Stomach (tissue), 19 donors: ENCODE measurements at places on chromosomes 4 and X. TPM values are rescaled to one million over a fixed set of nuclear protein-coding genes. Genes with fewer than 3 reads are reported as not detected.

Gene EDA
- total RNA-seq = 4.8 TPM

Gene ADH4
- not detected for total RNA-seq

Gene SEC24B
- 16.1 TPM for total RNA-seq

DNA sequence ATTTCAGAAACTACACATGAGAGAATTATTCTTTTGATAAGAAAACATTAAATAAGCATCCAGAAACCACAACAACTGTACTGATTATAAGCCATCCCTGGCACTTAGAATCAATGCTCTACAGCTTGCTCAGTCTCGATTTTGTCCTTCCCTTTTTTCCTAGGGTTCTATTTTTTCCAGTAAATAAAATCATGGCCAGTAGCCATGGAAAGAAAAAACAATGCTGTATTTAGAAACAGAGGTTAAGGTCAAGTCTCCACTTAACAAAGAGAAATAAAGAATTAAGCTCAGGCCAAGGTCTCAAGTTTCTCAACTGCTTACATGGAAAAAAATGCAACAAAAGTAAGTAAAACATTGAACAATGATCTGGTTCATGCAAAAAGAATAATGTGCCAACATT is 38.7 kb upstream of the GRID2 start:
- peak; percentile 7 for DNase-seq

- DNase-seq = peak; percentile 69
Observed at GRCh38 chrX:119753639-119754257, 4.6 kb upstream of the SOWAHD start.

GRCh38 chr4:158015241-158015640 is 157.6 kb downstream of the GASK1B start:
- DNase-seq = peak; percentile 13

DNA sequence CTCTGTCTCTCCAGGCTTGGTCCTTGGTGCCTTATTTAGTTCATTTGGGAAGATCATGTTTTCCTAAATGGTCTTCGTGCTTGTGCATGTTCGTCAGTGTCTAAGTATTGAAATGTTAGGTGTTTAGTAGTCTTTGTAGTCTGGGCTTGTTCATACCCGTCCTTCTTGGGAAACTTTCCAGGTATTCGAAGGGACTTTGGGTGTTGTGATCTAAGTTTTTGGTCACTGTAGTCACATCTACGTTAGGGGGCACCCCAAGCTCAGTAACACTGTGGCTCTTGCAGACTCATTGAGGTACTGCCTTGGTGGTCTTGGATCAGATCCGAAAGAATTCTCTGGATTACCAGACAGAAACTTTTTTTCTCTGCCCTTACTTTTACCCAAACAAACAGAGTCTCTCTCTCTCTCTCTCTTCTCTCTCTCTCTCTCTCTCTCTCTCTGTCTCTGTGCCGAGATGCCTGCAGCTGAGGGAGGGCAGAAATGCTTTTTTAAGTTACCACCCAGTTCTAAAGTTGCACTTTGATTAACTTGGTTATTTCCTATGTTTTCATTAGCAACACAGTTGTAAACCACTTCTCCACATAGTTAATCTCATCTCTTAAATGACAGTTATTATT is 67.6 kb upstream of the SLC7A3 start:
- DNase-seq = peak; percentile 77

DNA sequence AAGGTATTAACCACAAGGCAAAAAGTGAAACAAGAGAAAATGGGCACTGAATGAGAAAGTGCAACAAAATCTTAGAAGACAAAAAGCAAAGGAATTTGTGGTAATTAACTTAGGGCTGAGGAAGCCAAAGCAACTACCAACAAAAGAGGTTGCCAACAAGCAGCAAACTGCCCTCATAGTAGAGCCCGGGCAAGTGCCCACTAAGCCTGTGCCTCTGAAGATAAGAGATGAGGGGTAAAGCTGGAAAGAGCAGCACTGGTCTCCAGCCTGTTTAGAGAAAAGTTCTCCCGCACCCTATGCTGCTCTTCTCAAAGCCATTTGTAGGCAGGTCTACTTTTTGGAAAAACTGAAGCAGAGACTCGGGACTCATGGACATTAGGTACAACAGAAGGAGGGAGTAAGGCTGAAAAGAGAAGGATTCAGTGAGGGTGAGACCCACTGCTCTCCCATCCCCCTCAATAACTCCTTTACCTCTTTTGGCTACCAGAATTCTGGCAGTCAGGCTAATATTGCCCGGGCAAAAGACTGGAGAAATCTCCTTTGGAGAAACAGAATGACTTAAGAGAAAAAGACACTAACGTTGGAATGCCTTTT is 29.6 kb upstream of the KCNE5 start:
- DNase-seq = no peak

DNA sequence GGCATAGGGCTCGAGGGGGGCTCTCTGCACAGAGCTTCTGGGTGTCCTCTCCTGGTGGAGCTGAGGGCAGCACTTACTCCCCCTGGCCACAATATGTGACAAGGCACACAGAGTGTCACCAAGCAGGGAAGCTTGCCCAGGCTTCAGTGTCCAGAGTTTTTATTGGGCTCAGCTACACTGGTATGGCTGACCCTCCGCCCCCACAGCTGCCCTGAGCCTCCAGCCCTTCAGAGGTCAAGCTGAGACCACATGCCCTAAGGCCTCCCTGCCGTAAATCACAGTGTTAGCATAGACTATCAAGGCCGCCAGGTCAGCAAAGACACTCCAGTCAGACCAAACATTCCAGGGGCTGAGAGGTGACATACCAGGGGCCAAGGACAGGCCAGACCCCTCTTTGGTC is 59.0 kb downstream of the EVC start:
- DNase-seq = peak; percentile 20

- no peak for DNase-seq
Observed at GRCh38 chr4:136476753-136477152, 1055.5 kb downstream of the PCDH18 start.

- no peak for DNase-seq
Observed at GRCh38 chr4:48509543-48509942, 19.5 kb downstream of the ZAR1 start.

DNA sequence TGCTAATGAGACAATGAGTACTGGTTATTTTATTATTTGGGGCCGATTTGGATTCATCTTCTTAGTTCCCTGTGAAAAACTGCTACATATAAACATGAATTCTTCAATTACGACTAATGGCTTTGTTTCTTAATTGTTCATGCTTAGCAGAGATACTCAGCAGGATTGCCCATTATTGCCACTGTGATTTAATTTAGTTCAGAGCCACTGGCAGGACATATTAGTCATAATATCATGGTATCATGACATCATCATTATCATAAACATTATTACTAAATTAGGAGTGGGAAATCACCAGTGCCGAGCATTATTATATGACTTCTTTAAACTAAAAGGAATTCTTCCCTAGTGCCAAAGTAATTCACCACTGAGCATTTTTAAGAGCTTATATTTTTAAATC is 201.4 kb downstream of the SPOCK3 start:
- no peak for DNase-seq

DNA sequence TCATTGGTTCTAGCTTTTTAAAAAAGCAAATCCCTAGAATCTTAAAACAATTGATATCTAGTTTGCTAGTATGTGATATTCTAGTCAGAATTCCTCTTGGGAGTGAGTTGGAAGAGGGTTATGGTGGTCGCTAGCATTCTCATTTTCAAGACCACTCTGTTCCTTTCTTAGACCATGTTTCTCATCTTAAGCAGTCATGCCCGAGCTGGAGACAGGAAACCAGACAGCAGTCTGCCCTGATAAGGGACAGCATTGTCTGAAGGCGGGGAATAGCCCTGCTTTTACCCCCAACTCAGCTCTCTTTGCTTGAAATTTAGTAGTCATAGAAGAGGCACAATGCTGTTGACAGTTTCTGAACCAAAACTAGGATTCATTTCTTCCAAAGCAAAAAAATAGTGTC is 5.2 kb downstream of the KLF3 start:
- no peak for DNase-seq

- peak; percentile 22 for DNase-seq
Observed at GRCh38 chr4:93334003-93334402, 494.6 kb upstream of the ATOH1 start.

DNA sequence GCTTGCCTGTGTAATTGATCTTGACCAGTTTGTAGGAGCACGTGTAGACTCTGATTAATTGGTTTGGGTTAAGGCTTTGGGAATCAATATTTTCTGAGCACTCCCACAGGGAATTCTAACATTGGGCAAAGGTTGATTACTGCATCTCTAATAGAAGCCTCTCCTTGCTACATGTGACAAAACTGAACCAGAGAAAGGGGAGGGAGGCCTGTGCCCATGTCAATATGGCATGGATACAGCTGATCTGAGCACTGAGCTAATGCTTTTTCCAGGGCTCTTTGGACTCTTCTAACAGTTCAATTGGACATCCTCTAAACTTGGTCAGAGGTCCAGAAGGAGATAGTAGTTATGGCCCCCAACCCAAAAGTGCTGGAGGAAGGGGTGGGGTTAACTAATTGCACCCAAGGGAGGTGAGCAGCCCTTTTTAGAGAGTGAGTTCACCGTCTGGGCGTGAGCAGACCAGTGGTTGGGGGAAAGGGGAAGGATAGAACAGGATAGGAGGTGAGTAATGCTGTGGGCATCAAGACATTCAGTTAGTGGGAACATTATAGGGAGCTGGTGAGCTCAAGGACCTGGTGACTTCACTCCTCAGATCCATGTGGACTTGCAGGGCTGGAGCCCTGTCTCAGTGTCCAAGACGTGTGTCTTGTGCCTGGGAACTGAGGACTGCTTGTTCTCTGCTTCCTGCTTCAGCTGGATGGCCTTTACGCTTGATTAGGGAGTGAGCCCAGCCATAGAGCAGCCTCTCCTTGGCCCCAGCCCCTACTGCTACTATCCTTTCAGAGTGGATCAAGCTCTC is 22.8 kb downstream of the MSN start:
- DNase-seq = no peak
